NCI-H226 (cell line): ENCODE measurements at places on chromosomes 1 and 21.

DNA sequence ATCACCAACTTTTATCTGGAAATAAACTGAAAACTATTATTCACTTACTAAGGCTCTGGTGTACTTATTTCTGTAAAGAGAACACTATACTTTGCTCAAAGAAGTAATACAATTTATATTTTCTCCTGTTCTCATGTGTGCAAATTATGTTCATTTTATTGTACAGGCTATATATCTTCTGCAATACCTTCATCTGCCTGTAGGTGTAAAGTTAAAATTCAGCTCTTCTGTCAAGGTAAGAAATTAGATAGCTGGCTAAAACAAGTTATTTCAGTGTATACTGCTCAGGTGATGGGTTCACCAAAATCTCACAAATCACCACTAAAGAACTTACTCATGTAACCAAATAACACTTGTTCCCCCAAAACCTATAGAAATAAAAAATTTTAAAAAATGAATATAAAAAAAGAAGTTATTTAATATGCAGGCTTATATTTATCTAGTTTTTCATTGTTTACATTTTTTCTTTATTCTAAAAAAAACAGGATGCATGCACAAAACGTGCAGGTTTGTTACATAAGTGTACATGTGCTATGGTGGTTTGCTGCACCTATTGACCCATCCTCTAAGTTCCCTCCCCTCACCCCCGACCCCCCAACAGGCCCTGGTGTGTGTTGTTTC lies 81.5 kb downstream of the PTGER3 start:
- no peak for DNase-seq

GRCh38 chr1:53430779-53431178 lies 28.4 kb upstream of the DMRTB1 start:
- no peak for DNase-seq

DNA sequence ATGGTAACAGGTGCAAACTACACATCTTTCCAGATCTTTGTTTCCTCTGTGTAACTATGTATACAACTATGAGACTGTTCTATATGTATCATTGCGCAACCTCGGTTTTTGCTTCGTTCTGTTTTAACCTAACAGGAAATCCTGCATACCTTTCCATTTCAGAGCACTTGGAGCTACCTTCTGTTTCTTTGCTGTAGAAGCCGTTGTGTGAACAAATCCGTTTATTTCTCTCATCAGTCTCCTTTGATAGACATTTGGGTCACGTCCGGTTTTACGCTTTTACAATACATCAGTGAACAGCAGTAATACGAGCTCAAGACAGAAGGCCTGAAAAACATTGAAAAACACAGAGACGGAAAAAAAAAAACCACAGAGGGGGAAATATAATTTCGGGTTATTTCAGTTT lies 10.5 kb downstream of the ATP5IF1 start:
- peak; percentile 20 for DNase-seq

DNA sequence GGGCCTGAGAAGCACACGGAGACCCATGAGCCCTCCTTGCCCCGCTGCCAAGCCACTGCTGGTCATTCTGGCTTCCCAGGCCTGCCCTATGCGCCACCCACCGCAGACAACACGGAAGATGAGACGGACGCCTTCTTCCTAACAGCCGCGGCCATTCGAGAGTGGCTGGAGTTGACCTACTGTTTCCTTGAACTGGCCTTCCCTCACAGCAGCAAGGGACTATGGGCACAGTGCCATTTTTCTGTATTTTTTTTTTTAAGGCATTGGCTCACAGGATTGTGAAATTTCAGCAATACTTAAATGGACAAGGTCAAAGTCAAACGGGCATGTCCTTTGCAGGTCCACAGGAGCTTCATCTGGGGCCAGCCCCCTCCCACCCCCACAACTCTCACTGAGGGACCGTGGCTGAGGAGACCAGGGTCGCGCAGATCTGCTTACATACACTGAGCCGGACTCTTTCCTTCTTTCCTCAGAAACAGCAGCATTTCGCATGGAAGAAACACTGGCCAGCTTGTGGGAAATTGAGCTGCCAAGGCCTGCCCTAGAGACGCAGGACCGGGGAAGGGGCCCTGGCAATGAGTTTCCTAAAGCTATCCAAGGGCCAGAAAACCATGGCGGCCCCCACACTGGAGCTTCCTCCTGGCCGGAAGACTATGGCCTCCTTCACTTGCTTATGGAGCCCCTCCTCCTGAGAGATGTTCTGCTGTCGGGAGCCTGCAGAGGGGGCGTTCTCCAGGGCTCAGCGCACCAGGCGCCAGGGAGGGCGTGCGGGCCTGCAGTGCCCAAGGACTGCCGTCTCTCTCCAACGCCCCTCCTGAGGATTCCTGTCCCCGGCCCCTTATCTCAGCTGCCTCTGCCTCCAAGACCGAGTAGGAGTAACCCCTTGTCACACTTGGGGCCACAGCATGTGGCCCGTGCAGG lies 98.9 kb downstream of the PGBD5 start:
- DNase-seq = no peak

GRCh38 chr1:903305-903704 lies 20.4 kb upstream of the SAMD11 start:
- no peak for DNase-seq

- DNase-seq = no peak
Measured at GRCh38 chr1:154456631-154457030, 45.4 kb upstream of the TDRD10 start.

DNA sequence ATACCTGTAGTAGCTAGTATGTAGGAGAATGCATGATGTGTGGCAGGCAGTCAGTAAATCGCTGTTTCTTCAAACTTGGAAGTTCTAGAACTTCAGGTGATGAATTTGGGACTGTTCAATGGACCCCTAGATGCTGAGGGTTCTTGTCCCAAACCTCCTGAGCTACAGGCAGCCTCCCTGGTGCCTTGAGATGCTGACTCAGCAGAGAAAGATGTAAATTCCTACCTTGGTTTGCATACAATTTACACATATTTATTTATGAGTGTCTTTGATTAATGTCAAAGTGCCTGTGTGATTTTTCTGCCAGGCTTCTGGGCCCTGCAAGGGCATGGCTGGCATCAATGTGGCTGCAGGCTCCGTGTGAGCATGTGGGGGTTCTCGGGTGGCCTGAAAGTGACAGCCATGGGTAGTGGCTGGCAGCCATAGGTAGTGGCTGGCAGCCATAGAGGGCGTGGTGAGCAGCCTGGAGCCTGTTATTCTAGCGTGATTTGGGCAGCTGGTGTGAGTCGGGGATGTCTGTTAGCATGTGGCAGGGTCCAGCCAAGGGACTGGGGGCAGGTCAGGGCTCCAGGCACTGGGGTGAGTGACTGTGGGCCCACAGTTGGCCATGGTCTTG lies 13.2 kb upstream of the POU3F1 start:
- DNase-seq = no peak

GRCh38 chr1:228236744-228237143 lies 28.9 kb downstream of the OBSCN start:
- no peak for DNase-seq

DNA sequence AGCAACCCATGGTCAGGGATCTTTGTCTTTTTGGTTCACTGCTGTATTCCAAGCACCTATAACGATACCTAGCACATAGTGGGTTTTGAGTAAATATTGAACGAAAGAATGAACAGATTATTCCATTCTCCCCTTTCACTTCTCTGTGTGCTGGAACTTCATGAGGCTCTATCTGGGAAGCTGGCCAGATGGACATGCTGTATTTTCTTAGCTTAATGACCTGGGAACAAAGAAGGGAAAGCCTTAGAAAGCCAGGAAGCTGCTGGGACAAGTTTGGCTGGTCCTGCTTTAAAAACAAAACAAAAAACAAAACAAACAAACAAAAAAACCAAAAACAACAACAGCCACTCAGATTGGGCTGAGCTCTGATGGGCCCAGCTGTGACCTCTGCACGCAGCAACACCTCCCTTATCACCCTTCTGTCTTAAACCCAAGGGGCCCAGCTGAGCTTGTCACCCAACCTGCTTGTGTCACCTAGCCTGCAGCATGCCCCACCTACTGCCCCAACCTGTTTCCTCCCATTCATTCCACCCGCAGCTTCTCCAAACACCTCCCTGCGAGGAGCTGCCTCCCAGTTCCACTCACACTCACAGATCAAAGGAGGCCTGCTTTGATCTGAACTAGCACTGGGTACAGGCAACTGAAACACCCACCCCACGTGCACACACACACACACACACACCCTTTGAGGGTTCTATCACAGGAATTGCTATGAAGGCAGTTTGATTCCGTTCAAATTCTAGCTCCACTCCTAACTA lies 37.1 kb downstream of the SLC30A1 start:
- DNase-seq = no peak

DNA sequence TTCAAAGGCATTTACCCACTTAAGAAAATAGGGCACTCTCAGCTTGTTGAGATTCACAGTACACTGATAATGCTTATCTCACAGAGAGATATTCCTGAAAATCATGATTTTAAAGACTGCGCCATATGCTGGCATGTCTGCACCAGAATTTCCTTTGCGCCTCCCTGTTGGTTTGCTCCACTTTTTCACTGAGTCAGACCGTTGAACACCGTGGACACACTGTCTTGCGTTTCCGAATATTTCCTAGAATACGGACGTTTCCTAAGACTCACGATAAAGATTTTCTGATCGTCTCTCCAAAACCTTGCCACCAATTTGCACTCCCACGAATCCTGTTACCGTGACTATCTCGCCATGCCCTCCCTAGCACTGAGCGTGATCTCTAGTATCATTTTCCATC lies 497 bp upstream of the C1orf115 start:
- no peak for DNase-seq

DNA sequence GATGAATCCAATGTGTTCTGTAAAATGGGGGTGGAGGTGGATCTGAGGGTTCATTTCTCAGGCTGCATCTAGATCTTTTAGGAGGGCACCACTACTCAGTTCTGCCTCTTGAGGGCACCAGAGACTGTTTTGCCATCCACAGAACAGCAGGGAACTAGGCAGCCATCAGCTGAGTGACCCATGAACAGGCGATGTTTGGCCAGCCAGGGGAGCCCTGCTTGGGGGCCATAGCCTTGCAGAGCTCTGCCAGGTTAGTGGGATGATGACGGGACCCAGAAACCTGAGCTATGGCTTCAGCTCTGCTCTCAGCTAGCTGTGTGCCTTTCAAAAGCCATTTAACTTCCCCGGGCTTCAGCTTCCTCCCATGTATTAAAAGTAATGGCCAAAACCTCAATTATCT lies 13.4 kb upstream of the NOS1AP start:
- peak; percentile 67 for DNase-seq

DNA sequence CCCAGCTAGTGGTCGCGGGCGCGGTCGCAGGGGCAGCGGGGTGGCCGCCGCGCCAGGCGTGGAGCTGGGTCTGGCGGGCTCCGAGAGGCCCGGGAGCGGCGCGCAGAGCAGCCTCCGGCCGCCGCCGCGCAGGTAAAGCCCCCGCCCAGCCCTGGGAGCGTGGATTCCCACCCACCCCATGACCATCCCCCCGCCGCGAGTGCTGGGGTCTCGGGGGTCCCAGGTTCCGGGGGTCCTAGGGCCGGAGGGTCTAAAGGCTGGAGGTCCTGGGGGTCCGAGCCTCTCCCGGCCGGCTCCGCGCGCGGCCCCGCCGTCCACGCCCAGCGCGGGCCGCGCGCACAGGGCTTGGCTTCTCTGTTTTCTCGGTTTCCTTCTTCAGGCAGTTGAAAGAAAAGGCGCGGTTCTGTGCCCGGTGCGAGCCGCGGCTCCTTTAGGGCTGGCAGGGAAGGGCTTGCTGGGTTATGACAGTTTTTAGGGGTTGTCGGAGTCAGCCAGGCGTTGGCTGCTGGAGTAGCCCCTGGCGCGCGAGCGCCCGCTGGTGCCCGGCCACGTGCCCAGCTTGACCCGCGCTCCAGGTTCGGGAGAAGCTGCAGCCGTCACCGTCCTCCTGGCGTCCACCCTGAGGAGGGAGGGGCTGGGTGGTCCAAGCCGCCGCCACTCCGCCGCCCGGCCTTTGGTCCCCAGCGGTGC lies 359 bp downstream of the LRRC3 start:
- peak; percentile 43 for DNase-seq

GRCh38 chr1:16900751-16901150 lies 5.0 kb downstream of the RNU1-2 start:
- DNase-seq = no peak

GRCh38 chr1:159743651-159744410 lies 29.4 kb upstream of the CRP start:
- DNase-seq = no peak

- DNase-seq = no peak
Measured at GRCh38 chr21:39533545-39534380, 79.0 kb upstream of the B3GALT5 start.

- no peak for DNase-seq
Measured at GRCh38 chr1:3336641-3337630, 117.5 kb upstream of the ARHGEF16 start.

DNA sequence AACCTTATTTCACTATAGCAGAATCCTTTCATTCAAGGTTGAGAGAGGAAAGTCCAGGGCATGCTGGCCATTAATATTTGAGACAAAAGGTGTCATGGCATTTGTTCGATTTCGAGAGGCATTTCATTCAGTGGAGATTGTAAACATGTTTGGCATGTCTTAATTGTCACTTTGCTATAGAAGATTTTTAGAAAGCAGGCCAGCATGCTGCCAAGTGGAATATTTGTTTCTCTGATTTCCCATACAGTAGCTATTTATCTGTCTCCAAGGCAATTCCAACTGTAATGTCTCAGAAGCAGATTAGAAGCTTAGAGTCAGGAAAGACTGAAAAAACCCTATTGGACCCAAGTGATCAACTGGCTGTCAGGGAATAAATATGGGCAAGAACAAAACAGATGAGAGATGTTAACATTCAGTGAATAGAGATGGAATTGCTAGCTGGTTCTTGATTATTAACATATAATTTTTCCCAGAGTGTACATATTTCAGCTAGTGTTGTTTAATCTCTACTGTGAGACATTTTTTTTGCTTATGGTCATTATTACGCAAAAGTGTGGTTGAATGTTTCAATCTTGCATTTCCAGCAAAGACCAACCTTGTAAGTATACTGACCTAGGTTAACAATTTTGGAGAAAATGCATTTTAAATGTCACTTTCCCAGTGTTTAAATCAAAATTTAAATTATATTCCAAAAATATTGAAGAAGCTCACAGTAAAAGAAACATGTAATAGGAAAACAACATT lies 174.6 kb downstream of the KCNK2 start:
- no peak for DNase-seq

DNA sequence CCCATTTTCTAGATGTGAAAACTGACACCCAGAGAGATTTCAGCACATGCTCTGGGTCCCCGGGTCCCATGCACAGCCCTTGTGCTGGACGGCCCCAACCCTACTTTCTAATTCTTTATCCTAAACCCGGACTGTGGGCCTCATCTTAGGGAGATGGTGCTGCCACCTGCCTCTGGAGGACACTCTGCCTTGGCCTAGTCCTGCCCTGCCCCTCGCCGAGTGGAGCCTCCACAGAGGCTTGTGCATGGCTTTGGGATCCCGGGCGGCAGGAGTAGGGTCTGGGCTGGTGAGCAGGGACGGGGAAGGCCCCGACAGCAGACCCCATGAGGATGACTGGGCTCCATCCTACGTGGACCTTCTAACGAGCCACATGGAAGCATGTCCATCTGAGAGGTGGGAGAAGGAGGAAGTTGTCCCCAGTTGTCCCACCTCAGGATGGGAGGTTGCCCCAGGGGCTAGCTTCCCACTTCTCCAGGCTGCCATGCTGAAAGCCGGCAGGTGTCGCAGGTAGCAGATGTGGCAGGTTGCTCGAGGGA lies 12.4 kb downstream of the MX2 start:
- DNase-seq = no peak
